ENCODE measurements at places on chromosomes 5 and 9.

DNA sequence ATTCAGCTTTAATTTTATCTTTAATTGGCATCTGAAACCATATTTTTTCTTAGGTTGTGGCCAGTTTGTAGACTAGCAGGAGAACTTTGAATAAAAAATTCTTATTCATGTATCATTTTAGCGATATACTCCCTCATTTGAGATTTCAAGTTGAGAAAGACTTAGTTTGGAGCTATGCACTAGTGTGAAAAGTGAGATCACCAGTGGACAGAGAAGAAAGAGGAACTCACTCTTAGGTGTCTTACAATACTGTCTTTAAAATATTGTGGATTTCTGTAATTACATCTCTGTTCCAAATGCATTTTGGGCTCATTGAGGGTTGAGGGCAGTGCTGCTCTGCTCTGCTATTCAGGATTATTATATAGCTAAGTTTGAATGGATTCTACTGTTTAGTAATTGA is 54.7 kb downstream of the NAA35 start:
- no peak for DNase-seq

DNA sequence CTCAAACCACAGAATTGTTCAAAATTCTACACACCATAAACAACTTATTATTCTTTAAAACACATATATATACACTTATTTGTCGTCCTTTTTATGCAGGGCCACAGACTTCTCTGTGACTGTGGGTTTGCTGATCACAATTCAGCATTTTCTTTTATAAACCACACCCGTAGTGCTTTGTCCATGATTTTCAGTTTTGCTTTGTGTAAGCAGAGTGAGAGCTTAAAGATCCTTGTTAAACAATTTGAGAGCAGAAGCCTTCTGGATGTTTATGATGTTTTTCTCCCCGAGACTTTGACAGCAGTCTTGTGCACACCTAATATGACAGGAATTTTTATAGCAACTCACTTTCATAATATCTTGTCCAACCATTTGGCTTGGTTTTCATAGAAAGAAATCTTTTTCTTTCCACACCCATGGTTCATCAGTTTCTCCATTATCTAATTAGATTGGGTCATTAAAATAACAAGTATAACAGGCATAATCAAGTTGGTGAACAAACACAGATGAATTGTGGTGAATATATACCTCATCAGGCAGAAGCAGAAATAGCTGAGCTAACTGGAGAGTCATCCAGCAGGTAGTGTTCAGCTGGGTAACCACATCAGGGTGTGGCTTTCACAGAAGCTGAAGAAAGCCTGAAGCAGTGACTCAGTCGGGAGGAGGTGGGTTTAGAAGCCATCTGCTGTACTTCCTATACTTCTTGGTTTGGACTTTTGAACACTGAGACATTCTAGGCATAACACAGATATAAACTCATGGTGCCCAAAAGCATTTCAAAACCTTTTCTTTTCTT is 232.8 kb downstream of the DOCK8 start:
- DNase-seq: no peak

DNA sequence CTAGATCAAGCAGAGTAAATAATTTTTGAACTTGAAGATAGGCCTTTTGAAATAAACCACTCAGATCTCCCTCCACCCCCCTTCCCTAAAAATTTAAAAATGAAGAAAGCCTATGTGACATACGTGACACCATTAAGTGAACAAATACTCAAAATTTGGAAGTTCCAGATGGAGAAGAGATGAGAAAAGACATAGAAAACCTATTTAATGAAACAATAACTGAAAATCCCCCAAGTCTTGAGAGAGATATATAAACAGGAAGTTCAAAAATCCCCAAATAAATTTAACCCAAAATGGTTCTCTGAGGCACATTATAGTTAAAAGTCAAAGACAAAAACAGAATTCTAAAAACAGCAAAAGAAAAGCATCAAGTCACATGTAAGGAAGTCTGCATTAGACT is 428.6 kb downstream of the PSAT1 start:
- no peak for DNase-seq

GRCh38 chr5:7805379-7805778 is 45.6 kb downstream of the CFAP90 start:
- no peak for DNase-seq

- no peak for DNase-seq
Observed at GRCh38 chr5:79872291-79872690, 118.8 kb downstream of the MTX3 start.

- no peak for DNase-seq
Observed at GRCh38 chr9:87007711-87008366, 60.5 kb upstream of the GAS1 start.

GRCh38 chr5:177453852-177454396 is 7.3 kb downstream of the PRR7 start:
- no peak for DNase-seq

- DNase-seq: no peak
Observed at GRCh38 chr5:127876384-127876783, 173.2 kb downstream of the CCDC192 start.

- DNase-seq: no peak
Observed at GRCh38 chr9:88193766-88194165, 55.5 kb upstream of the SPATA31C2 start.

GRCh38 chr5:143350341-143350740 is 53.1 kb downstream of the NR3C1 start:
- DNase-seq: no peak

- no peak for DNase-seq
Observed at GRCh38 chr5:72955143-72955767, 586 bp upstream of the FCHO2 start.

DNA sequence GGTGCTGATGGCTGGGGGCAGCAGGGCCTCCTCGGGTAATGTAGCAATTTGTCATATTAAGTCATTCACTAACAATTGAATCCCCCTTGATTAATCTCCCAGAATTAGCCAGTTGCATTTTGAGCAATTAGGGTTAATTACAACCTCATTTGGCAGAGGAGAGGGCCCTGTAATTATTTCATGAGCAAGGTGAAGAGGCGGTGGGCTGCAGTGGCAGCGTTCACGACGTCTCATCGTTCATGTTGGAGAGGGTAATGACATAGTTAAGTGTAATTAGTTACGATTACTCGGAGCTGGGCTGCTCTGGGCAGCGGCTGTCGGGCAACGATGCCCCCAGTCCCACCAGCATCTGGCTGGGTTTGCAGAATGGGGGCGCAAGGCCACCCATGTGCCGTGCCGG is 46.0 kb downstream of the NEK6 start:
- no peak for DNase-seq

DNA sequence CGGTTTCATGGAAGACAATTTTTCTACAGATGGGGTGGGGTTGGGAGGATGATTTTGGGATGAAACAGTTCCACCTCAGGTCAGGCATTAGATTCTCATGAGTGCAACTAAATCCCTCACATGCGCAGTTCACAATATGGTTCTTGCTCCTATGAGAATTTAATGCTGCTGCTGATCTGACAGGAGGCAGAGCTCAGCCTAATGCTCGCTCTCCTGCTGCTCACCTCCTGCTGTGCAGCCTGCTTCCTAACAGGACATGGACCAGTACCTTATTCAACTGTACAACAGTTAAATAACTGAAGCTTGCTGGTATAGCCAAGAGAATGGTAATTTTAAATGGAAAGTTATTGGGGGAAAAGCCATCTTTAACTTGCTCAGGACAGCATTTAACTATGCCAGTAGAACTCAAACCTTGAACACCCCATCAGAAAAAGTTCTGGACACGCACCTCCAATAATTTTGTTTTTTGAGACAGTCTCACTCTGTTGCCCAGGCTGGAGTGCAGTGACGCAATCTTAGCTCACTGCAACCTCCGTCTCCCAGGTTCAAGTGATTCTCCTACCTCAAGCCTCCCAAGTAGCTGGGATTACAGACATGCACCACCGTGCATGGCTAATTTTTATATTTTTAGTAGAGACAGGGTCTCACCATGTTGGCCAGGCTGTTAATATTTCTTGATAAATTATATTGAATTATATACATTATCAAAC is 27.7 kb downstream of the HMGCR start:
- DNase-seq: no peak

GRCh38 chr9:124861342-124862229 is at the start of the genes ARPC5L and RPL35:
TSS of gene ARPC5L (plus strand) at chr9:124862130. CDS start at chr9:124869291, 7,161 bp downstream.
TSS of gene RPL35 (minus strand) at chr9:124861957. CDS start at chr9:124861912, 45 bp downstream.
- peak; percentile 65 for DNase-seq

GRCh38 chr5:11803436-11803835 is 100.8 kb downstream of the CTNND2 start:
- no peak for DNase-seq

DNA sequence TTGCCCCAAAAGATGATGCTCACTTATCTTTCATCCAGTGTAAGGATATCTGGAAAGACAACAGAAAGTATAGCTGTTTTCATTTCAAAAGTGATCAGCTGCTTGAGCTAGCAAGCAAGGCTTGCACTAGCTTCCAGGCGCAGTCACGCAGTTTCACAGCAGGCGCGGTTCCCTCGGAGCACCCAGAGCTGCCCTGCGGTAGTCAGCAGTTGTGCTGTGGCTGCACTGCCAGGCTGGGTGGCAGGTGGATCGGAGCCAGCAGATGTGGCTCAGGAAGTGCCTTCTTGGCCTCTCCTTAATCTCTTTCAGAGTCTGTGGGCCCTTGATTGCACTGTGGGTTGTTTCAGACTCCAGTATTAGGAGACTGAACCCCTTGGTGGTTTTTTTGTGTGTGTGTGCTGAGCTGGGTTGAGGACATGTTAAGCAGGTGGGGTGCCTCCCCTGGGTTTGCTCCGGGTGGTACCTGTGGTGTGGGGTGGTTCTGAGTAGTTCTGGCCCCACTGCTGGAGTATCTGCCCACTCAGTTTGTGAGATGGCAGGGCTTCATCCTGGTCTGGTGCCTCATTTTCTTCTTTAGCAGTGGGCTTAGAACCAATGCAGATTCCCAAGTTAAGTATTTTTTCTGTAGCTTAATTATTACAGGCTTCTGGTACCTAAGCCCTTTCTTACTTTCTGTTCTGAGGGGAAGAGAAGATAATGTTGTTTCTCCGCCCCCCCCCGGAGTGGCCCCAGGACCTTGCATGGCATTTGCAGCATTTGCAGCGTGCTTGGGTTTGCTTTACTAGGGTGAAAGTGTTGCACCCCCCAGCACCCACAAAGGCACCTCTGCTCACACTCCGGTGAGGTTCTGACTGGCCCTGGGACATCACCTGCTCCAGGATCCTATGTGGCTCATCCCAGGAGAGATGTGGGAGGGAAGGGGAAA is 16.4 kb downstream of the TENT4A start:
- no peak for DNase-seq

DNA sequence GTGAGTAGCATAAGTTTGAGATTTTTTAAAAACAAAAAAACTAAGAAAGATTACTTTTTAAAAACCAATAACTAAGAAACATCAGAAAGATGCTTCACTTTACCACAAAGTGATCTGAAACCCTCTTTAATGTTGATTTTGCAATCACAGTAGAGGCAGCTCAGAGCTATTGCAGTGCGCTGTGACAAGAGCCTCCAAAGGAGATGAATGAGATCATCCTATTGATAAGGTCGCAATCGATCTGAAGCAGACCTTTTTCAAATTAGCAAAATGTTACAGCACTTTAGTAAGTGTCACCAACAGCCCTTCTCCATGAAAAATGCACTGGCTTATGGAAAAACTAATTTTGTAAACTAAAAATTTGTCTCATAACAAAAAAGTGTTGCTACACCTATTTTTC is 284.6 kb upstream of the EFNA5 start:
- no peak for DNase-seq

DNA sequence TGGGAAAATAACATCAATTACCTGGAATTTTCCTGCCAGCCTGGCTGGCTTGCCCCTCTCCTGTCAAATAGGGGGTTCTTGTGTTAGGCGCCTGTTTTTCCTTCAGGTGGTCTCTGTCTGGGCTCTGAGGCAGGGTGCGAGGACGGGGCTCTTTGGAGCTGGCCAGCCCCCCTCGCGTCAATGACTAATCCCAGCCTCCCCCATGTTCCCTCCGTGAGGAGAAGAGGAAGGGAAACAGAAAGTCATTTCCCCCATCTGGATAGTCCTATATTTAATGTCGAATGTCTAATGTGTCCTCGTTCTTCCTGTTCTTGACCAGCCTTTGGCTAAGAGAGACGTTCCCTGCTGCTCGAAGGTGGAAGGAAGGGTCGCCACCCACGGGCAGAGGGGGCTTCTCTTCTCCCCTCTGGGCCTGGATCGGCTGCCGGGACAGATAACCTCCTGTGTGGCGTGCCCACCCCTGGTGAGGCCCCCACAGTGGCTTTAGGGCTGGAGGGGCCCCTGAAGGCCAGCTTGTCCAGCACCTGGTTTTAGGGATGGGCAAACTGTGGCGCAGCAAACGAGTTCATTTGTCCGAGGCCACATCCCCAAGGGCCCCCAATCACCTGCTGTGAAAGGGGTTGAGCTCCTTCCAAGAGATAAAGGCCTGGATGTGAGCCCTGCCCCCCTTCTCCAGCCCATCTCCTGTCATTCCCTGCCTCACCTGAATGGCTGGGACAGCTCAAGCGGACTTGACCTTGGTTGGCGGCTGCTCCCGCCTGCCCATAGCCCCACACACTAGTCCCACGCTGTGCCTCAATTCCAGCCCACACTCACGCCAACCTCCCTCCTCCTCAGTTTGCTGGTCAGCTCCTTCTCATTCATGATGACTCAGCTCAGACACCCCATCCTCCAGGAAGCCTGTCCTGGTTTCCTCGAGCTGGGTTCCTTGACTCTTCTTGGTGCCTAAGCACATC is 35.9 kb upstream of the UNC5A start:
- no peak for DNase-seq

GRCh38 chr5:14706615-14707021 is 42.1 kb downstream of the OTULIN start:
- no peak for DNase-seq

- DNase-seq: no peak
Observed at GRCh38 chr5:7789567-7789966, 61.4 kb downstream of the CFAP90 start.

- DNase-seq: no peak
Observed at GRCh38 chr5:6742081-6742758, 29.0 kb downstream of the TENT4A start.

DNA sequence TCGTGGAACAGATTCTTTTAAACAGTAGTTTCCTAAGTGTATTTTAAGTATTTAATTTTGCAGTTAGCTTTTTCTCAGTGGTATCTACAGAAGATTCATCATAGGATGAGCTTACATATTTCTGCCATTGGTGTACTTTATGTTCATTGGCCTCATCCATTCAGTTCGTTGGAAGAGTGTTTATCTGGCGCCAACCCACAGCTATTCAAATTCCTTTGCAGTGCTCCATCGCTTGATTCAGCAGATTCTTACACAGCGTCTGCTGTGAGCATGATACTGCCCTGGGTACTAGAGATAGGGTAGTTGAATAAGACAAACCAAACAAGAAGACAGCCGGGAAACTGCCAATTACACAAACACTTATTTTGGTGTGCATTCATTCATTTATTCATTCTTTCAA is 55.1 kb downstream of the NUP214 start:
- DNase-seq: no peak

- DNase-seq: no peak
Observed at GRCh38 chr5:137379555-137380286, 119.4 kb downstream of the SPOCK1 start.
